ENCODE measurements at places on chromosomes 12 and 14. TPM values are rescaled to one million over a fixed set of nuclear protein-coding genes. Genes with fewer than 3 reads are reported as not detected.
A peak's percentile ranks its signal among the peaks of the same experiment; 100 is the strongest.

The NEUROD4 gene
- total RNA-seq = not detected

The NID2 gene
- total RNA-seq = 14.6 TPM

GRCh38 chr14:58697930-58698642, 60.3 kb downstream of the DACT1 start:
- H3K27ac ChIP-seq = no peak overlapping the region
- H3K4me3 ChIP-seq = no peak overlapping the region
- no peaks in the 10 kb centered on the region for H3K27me3 ChIP-seq

DNA sequence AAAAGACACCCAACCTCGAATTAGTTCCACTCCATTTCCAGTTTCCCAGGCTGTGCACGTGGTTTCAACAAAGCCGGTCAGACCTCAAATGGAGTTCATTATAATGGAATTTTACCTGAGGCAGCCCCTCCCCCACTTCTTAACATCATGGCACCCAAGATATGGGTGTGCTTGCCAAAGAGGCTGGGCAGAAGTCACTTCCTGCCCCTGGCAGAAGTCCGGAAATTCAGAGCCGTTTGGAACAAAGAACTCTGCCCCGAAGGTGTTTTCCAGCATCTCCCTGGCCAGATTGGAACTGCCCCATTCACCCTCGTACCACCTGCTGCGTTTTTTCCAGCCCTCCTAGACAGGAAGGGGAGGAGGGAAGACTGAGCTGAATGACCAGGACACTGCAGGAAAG, 8.2 kb downstream of the VDR start:
- no peaks in the 10 kb centered on the region for H3K27me3 ChIP-seq
- no peaks in the 10 kb centered on the region for H3K36me3 ChIP-seq
- H3K4me3 ChIP-seq = no peak overlapping the region
- H3K27ac ChIP-seq = no peak overlapping the region

GRCh38 chr12:111768159-111768895, 1.6 kb downstream of the ALDH2 start:
- no peak for DNase-seq
- peak overlapping the region; percentile 91 for H3K4me3 ChIP-seq
- H3K27ac ChIP-seq = peak overlapping the region; percentile 96
- H3K36me3 ChIP-seq = peaks cover 7% of the 10 kb centered on the region

DNA sequence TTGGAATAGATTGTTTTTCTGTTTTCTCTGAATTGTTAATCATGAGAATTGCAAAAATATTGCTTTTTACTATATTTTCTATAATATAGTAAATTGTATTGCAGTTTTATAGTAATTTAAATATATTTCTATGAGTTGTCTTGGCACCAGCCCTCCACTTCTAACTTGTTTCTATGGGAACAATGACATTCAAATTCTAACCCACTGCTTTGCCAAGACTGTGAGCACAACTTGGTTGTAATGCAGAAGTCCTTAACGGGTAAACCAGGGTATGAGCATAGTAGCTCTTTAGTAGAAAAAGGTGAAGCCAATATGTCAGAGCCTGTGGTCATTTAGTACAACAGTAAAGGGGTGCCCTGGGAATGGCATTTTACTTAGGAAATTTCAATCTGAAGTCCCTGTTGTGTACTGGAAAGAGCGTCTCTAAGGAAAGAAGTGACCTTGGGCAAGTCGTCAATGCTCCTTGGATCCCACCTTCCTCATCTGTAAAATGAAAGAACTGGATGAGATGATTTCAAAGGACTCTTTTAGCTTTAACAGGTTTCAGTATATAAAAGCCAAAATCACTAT, 283.3 kb downstream of the ATP23 start:
- no peaks in the 10 kb centered on the region for H3K36me3 ChIP-seq
- H3K27me3 ChIP-seq = no peaks in the 10 kb centered on the region
- H3K4me3 ChIP-seq = no peak overlapping the region
- DNase-seq = no peak
- no peaks in the 10 kb centered on the region for H3K4me1 ChIP-seq

- H3K36me3 ChIP-seq = no peaks in the 10 kb centered on the region
- no peaks in the 10 kb centered on the region for H3K27me3 ChIP-seq
- DNase-seq = no peak
Observed at GRCh38 chr12:107801150-107801549, 26.6 kb downstream of the ASCL4 start.

DNA sequence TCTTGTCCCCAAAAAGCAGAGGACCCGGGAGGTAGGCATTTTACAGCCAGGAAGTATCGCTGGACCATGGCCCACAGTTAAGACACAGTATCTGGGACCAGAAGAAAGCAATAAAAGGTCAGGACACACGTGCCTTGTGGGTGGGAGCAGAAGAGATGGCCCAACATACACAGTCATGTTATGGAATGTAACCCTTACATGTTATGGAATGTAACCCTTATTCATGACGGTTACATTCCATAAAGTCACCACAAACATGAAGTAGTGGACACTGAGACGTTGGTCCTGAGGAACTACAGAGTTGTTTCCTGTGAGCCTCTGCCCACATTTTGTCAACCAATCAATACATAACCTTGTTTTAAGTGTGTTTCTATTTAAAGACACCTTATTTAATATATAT, 285.6 kb upstream of the FKBP4 start:
- DNase-seq = no peak
- no peaks in the 10 kb centered on the region for H3K27me3 ChIP-seq
- no peak overlapping the region for H3K27ac ChIP-seq
- no peaks in the 10 kb centered on the region for H3K36me3 ChIP-seq
- H3K4me1 ChIP-seq = no peaks in the 10 kb centered on the region
- no peak overlapping the region for H3K4me3 ChIP-seq

Measured in lower lobe of right lung (tissue), 2 donors.